ENCODE measurements at places on chromosomes 12 and 14. TPM values are rescaled to one million over a fixed set of nuclear protein-coding genes. Genes with fewer than 3 reads are reported as not detected.

GRCh38 chr14:48622980-48623379 is 947.6 kb upstream of the MDGA2 start:
- no peaks in the 10 kb centered on the region for H3K4me1 ChIP-seq
- H3K4me3 ChIP-seq, result no peak overlapping the region
- no peaks in the 10 kb centered on the region for H3K27me3 ChIP-seq
- H3K36me3 ChIP-seq, result no peaks in the 10 kb centered on the region
- H3K27ac ChIP-seq, result no peak overlapping the region

DNA sequence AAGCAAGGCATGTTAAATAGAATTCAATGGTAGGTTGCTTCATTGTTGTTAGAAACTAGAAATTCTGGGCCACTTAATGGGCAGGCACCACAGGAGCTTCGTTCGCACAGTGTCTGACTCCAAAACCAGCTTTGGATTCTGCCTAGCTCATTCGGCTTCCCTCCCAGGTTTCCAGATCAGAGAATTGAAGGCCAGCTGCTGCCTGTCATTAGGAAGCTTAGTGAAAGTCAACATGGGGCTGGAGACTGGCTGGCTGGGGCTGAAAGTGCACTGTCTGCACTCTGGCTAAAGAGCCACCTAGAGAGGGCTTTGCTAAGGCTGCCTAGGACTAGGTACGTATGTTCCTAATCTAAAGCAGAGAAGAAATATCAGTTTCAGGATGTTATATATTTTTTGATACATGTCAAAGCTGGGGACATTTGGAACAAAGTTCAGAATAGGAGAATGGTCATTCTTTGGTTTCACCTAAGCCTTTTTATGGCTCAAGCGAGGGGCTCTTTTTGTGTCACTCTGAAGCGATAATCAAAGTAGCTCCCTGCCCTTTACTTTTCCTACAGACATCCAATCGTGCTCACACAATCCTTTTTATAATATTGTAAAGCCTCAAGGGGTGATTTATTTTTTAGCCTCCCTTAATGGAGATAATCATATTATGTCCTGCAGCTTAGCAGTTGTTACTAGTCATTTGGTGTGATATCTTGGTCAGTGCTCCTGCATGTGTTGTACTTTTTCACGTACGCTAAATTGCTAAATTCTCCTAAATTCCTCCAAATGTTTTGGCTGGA is 238.5 kb upstream of the NAV3 start:
- H3K27me3 ChIP-seq, result no peaks in the 10 kb centered on the region
- no peak for DNase-seq
- H3K27ac ChIP-seq, result no peak overlapping the region
- no peaks in the 10 kb centered on the region for H3K36me3 ChIP-seq

CLEC9A gene
- not detected for total RNA-seq

GRCh38 chr14:51369814-51370213 is 129.8 kb downstream of the TMX1 start:
- no peak overlapping the region for H3K27ac ChIP-seq
- no peak overlapping the region for H3K4me3 ChIP-seq
- H3K4me1 ChIP-seq, result peaks cover 9% of the 10 kb centered on the region
- H3K27me3 ChIP-seq, result no peaks in the 10 kb centered on the region

DNA sequence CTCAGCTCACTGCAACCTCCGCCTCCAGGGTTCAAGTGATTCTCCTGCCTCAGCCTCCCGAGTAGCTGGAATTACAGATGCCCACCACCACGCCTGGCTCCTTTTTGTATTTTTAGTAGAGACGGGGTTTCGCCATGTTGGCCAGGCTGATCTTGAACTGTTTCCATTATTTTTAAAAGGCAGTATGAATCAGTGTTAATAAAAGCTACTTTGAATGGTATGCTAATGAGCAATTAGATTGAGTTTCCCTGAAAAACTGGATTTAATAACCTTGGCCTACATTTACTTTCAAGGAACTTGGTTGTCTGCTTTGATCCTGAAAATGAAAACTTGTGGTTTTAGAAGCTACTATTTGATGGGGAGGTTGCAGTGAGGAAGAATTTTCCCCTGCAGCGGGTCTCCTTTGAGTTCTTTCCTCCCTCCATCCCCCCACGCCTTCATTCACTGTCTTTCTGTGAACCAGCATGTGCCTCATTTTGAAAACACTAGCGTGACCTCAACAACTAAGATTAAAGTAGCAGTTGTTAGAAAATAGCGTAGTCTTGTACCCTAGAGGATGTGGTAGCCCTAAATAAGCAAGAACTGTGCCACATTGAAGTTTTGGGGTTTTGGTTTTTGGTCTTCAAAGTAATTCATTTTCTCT is 17.8 kb upstream of the RPS6KA5 start:
- DNase-seq, result no peak
- no peaks in the 10 kb centered on the region for H3K4me1 ChIP-seq
- H3K27ac ChIP-seq, result no peak overlapping the region
- H3K36me3 ChIP-seq, result no peaks in the 10 kb centered on the region
- H3K4me3 ChIP-seq, result no peak overlapping the region

SLC17A8 gene
- not detected for total RNA-seq

VRTN gene
- total RNA-seq, result not detected

DNA sequence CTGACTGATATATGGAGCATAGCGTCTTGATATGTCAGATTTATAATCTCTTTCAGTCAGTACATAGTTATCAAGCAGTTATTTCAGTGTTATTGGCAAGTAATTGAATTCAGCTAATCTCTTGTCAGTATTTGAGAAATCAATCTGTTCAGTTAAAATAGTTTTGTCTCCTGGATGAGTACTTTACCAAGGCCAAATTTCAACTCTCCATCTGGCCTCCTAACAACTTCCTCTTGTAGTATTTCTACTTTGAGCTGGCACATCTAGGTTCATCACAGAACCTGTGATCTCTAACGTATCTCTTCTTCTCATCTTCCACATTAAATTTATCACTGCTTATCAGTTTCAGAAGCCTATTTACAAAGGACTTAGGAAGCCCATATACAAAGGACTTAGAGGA is 690.5 kb downstream of the C12orf50 start:
- H3K4me3 ChIP-seq, result no peak overlapping the region
- no peaks in the 10 kb centered on the region for H3K36me3 ChIP-seq
- no peak for DNase-seq
- no peaks in the 10 kb centered on the region for H3K4me1 ChIP-seq
- H3K27ac ChIP-seq, result no peak overlapping the region
- H3K27me3 ChIP-seq, result no peaks in the 10 kb centered on the region

DNA sequence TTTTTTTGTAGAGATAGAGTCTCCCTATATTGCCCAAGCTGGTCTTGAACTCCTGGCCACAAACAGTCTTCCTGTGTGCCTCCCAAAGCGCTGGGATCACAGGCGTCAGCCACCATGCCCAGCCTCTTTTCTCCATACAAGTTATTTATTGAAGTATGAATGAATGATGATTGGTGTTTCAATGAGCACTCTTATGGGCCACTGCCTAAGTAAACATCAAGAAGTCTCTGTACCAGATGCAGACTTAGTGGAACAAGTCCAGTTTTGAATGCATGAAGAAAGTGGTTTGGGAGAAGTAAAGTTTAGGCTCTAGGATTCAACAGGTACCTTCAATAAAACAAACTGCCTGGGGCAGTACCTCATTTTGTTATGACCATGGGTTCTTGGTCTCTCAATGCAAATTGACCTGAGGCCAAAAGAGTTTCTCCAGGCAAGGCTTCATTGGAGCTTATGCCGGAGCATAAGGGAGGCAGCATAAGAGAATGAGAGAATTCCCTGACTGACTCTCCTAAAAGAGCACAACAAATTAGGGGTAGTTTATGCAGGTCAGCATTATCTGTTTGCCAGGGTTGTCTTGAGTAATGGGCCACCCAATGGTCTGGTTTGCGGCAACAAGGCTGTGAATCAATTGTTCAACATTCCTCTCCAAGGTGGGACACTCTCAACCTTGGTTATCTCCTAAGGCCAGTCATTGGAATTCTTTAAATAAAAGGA is 1.1 kb upstream of the GMFB start:
- no peak overlapping the region for H3K4me3 ChIP-seq
- DNase-seq, result no peak
- H3K4me1 ChIP-seq, result 0 out of 2 replicates have a peak, but pooled peaks cover 4% of the 10 kb centered on the region
